Activated gamma-delta T cell treated with Interleukin-2 at 50 U/mL for 16 hours (primary cell): ENCODE measurements at places on chromosomes 4 and X.

- DNase-seq: no peak
Measured at GRCh38 chrX:41541386-41541785, 94.2 kb downstream of the NYX start.

- DNase-seq: no peak
Measured at GRCh38 chrX:119667111-119667878, 25.7 kb downstream of the SEPTIN6 start.

DNA sequence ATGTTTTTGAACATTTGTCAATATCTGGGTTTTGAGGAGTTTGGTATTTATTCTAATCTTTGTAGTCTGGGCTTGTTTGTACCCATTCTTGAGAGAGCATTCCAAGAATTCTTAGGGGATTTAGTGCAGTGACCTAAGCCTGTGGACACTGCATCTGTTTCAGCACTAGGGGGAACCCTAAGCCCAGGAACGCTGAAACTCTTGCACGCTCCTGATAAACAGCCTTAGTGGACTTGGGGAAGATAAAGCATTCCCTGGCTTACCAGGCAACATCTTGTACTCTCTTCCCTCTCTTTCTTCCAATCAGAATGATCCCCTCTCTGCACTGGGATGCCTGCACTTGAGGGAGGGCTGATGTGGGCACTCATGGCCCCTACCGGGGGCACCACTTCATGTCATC lies 654.9 kb upstream of the HTR2C start:
- no peak for DNase-seq

GRCh38 chr4:27662426-27662825 lies 801.8 kb downstream of the STIM2 start:
- no peak for DNase-seq

DNA sequence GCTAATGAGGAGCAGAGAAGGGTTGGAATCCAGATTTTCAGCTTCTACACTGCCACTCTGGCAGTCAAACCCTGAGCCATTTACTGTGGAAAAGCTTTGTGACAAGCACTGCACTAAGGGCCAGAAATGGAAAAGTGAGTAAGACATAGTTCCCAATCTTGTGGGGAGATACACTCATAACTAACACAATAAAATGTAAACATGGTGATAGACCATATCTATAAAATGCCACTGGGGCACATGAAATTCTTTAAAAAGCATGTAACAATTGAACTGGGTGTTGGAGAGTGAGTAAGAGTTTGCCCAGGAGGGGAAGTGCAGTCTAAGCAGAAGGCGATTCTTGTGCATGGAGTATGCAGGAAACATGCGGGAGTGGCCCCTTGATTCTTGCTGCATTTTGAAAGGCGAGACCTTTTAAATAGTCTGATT lies 32.0 kb upstream of the ANXA5 start:
- DNase-seq: no peak

DNA sequence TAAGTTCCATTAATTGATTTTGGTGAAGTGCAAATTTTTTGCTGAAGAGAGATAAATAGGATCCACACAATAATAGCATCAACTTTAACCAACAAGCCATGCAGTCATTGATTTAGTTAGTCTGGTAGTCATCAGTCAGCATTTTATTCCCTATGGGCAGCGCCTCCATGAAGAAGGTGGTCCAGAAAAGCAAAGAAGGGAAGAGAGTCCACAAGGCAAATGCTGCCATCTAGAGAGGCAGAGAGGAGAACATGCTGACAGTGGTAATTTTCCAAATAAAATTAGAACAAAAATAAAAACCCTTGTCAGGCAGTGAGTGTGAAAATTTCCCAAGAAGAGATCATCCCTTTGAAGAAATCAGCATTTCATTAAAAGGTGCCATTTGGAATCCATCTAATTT lies 366.7 kb upstream of the FAM241A start:
- no peak for DNase-seq

- DNase-seq: no peak
Measured at GRCh38 chr4:71974681-71975080, 57.1 kb upstream of the NPFFR2 start.

GRCh38 chrX:132622130-132622529 lies 133.3 kb upstream of the MBNL3 start:
- no peak for DNase-seq

GRCh38 chr4:146243883-146244277 lies 29.5 kb downstream of the REELD1 start:
- no peak for DNase-seq

DNA sequence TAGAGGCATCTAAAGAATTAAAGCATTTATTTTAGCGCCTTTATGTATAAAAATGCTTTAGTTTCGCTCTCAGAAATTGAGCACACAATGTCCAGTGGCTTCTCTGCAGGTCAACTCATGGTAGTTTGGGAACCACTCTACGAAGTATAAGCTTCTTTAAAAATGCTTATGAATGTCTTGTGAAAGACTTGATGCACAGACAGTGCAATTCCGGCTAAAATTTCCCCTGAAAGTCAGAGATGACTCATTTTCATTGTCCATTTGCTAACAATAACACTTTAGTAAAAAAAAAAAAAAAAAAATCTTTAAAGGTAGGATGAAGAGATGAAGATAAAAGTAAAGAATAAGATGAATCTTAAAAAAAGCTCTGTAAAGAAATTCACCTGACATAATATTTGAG lies 117.2 kb downstream of the PDHA2 start:
- no peak for DNase-seq

DNA sequence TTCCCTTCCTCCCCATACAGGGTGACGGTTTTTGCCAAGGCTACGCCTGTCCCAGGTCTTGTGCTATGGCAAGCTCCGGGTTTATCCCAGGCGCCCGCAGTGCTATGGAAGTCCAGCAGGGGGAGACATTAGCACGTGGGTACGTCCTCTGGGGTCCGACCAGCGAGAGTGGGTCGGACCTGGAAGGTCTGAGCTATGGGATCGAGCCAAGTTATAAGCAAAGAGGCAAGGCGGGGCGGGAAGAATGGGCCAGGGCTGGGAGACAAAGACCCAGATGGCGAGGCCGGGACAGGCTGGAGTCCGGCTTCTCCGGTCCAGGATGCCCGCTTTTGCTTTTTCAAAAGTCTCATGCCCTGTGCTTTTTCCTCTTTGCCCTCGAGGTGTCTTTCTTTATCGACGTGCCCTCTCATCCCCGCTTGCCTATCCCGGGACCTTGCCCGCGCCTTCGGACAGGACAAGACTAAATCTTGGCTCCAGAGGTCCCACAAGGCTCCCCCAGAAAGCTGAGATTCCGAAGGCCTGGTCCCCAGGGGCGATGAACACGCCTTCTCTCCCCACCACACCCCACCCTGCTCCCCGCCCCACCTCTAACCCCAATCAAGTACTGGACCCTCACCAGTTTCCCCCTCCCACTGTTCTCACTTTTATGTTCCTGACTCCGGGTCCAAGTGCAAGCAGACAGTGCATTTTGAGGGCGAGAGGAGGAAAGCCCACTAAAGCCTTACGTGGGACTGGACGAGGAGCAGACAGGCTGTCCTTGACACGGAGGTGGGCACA lies 785 bp upstream of the EFNB1 start:
- DNase-seq: peak; percentile 74

GRCh38 chr4:176102414-176103063 lies 36.9 kb downstream of the WDR17 start:
- no peak for DNase-seq

GRCh38 chrX:125954236-125954635 lies 211.9 kb downstream of the DCAF12L2 start:
- no peak for DNase-seq

DNA sequence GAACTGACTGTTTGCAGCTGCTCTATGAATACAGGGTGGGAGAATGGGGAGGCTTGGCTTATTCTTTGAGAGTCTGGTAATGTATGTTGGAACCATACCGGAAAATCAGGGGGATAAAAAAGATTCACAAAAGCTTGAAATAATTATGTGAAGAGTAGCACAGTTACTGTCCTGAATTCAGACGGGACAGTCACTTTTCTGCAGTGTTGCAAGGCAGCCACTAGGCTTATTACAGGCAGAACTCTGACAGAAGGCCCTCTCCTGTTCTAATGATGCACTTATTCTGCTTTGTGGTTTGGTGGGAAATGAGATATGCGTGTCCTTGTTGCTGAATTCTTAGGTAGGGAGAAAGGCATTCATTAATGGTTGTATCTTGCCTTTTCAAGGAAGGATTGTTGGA lies 37.2 kb downstream of the GUCY1B1 start:
- DNase-seq: no peak

- DNase-seq: no peak
Measured at GRCh38 chr4:175806727-175807126, 5.3 kb downstream of the GPM6A start.

GRCh38 chr4:9926586-9926985 lies 94.7 kb downstream of the SLC2A9 start:
- DNase-seq: no peak

DNA sequence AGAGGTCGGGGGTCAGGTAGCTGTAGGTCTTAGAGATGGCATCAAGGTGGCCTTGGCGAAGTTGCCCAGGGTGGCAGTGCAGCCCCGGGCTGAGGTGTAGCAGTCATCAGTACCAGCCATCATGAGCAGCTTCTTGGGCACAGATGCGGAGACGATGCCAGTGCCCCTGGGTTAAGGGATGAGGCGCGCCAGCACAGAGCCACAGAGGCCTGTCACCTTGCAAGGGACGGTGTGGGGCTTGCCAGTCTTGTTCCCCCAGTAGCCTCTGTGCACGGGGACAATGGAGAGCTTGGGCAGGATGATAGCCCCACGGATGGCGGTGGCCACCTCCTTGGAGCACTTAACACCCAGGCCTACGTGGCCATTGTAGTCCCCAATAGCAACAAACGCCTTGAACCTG lies 750.7 kb upstream of the PABPC4L start:
- DNase-seq: no peak

- no peak for DNase-seq
Measured at GRCh38 chrX:13937370-13938050, 92.2 kb downstream of the GEMIN8 start.

GRCh38 chr4:81634165-81634564 lies 162.5 kb upstream of the RASGEF1B start:
- no peak for DNase-seq

DNA sequence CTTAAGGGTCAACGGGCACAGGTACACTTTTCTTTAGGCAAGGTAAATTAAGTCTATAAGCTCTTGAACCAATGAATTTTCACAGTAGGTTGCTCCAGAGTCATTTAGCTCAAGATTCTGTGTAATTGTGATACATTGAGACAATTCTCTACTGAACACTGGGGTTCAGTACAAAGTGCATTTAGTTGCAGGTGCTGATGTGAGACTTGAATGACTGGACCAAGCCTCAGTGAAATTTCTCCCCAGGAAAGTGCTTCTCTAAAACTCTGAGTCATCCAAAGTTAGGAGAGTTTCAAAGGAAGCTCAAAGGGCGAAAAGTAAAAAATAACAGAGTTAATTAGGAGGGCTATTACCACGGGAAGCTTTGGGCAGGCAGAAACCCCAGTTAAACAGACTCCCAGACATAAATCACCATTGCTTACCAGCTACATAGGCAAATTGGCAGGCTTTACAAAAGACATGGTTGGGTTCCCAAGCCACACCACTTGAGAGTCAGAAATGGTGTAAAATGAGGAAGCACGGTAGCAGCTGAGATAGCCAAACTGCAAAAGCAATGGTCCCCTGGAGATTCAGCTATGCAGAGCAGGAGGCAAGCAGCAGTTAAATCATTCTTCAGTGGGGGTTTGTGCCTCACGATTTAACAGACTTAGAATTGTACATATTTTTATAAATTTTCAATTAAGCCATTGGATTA lies 202.6 kb downstream of the PCDH19 start:
- DNase-seq: no peak

DNA sequence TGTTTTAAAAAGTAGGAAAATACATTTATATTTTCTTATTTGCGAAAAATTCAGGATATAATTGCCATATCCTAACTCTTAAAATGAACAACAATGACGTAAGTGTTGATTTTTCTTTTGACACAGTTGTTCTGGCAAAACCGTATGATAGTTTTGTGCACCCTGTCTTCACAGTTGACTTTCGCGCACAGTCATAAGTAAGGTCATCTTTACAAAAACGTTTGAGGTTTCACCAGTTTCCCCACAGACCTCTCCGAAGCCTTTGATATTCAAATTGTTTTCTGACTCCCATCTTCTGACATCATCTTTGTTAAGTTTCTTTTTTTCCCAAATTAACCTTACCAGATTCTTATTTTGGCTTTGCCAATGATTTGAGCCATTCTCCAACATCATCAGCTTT lies 48.1 kb upstream of the ATXN3L start:
- DNase-seq: no peak

DNA sequence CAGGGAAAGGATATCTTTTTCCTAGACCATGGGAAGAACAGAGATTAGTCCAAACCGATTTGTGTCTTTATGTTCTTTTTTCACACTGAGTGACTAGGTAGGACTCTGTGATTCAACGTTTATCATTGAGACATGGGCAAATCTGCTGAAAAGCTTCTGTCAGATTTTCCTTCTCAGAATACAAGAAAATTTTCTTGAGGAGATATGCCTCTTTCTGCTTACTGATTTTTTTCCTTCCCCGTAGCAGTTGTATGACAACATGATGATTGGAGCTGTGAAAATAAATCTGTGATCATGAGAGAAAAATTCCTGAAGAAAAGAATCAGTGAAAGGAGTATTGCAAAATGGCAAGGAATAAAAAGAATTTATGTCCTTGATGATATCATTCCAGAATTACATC lies 130.6 kb upstream of the FAT4 start:
- DNase-seq: no peak

DNA sequence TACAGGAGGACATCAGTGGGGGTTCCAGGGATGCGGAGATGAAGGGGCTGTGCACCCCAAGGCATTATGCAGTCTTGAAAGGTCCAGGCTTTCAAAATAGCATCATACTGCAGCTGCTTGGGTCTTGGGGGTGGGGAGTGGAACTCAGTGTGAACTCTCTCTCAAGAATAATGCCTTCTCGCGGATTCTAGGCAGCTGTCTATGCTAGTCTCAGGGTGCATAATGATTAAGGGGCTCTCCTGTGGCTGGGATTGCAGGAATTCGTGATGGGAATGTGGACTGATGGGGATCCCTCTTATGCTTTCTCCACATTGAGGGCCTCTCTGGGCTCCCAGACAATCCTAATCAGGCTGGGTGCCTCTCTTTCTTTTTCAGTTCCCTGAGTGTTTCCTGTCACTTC lies 172.2 kb upstream of the ARHGAP24 start:
- DNase-seq: no peak

DNA sequence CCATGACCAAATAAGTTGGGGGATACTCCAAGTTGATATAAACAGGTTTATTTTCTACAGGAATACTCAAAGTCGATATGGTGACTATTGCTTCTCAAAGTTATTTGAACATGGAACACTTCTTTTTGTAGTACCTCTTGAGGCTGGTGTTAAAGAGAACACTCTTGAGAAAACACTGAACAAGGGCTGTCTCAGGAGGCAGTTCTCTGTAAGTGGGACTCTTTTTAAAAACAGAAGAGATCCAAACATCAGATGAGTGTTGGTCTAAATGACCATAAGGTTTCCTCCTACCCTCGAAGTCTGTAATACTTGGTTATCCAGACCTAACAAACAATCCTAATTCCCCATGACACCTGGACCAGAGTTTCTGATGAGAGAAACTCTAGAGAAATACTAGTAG lies 223.2 kb upstream of the TEX13C start:
- no peak for DNase-seq

GRCh38 chr4:104475652-104476051 lies 19.0 kb downstream of the CXXC4 start:
- no peak for DNase-seq
